ENCODE measurements at places on chromosomes 1 and 21.

GRCh38 chr1:234474375-234474774 lies 4.6 kb downstream of the TARBP1 start:
- DNase-seq = no peak

DNA sequence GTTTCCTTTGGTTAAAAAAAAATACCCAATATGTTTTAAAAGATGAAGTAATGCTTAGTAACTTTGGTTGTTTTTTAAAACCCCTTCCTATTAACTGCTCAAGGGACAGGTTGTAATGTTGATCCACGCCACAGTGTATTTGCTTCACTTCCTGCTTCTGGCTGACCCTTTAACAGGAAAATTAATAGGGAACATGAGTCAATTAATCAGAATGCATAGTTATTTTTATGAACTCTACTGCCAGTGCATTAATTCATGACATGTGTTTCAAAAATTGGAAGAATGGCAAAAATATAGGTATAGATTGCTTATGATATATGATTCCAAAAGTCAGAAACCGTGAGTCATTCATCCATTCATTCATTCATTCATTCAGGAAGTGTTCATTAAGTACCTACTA lies 204.8 kb downstream of the SETD4 start:
- no peak for DNase-seq

DNA sequence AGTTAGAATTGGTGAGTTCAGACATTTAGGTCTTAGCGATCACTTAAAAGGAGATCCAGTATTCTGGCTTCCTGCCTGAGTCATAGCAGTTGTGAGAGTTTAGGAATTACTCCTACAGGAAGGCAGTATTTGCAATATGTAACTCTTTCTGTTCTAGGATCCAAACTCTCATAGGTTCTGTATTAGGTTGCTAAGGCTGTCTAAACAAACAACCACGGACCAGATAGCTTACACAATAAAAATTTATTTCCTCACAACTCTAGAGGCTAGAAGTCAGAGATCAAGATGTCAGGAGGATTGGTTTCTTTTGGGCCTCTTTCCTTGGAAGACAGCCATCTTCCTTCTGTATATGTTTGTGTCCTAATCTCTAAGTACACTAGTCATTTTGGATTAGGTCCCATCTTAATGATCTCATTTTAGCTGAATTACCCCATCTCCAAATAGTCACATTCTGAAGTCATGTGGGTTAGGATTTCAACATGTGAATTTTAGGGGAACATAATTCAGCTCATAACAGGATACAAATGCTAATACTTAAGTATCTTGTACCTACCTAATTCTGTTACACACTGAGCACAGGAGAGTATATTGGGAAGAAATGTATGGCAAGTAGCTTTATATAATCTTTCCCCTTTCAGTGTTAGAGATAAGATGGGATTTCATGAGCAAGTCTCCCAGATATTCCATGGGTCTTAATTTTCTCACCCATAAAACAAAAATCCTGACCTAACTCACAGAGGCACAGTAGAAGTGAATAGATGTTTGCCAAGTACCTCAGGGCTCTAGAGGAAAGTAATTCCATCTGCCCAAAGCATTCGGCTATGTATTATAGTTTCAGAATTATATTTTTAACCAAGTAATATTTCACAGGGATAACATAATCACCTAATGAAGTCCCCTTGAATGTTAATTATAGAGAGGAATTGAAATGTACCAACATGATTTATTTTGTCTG lies 144.4 kb downstream of the PTBP2 start:
- no peak for DNase-seq

- no peak for DNase-seq
These were observed 99.3 kb upstream of the ESRRG start for GRCh38 chr1:216822480-216822879.

DNA sequence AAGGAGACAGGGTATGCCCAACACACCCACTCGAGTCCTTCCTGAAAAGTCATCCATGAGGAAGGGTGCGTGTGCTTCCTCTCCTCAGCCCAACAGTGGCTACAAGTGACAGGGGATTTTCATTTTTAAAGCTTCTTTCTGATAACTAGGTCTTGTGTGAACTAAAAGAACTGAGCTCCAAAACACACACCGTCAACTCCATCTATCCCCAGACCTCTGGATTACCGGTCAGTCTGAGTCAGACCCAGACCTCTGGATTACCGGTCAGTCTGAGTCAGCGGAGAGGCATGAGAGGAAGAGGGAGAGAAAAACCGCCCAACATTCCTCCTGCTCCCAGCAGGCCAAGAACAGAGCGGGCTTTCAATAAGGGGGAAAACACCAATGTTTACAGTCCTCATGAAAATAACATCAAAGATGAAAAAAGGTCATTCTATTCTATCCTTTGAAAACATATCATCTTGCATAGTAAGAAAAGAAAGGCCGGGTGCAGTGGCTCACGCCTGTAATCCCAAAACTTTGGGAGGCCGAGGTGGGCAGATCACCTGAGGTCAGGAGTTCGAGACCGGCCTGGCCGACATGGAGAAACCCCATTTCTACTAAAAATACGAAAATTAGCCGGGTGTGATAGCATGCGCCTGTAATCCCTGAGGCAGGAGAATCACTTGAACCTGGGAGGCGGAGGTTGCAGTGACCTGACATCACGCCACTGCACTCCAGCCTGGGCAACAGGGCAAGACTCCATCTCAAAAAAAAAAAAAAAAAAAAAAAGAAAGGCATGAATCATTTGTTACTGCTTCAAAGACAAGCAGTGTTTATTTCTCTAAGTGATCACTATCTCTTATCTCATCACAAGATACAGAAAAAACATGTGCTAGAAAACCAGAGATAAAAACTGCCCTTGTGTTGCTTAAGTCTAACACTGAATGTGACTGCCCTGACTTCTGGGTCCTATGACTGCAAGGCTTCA lies 3.4 kb downstream of the PTTG1IP start:
- no peak for DNase-seq

DNA sequence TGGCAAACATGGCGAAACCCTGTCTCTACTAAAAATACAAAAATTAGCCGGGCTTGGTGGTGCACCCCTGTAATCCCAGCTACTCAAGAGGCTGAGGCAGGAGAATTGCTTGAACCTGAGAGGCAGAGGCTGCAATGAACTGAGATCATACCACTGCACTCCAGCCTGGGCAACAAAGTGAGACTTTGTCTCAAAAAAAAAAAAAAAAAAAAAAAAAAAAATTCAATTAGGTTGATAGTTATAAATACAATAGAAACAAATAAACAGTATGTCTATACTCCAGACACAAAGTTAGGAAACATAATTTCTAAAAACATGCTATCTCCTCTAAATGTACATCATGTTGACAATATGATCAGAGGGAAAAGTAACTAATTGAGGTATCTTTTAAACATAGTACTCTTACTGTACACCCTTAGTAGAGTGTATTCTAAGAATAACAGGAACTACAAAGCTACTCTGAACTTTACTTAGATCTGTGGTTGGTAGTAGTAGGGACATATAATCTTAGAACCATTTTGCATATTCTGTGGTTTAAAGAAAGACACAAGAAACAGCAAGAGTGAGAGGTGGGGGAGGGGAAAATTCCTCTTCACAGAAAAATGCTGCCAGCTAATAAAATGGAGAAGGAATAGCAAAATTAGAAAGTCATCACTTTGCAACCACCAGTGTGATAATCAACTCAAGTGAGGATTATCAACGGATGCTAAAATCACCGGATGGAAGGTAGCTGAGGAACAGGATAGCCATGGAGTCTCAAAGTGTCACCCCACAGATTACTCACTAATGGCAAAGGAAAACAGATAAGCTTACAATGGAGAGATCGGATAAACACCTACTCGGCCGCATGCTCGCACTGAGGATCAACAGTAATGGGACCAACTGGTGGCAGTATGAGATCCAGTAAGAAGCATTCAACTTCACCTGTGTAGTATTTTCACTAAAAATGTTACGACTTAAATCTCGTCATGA lies 35.0 kb downstream of the MTOR start:
- no peak for DNase-seq

DNA sequence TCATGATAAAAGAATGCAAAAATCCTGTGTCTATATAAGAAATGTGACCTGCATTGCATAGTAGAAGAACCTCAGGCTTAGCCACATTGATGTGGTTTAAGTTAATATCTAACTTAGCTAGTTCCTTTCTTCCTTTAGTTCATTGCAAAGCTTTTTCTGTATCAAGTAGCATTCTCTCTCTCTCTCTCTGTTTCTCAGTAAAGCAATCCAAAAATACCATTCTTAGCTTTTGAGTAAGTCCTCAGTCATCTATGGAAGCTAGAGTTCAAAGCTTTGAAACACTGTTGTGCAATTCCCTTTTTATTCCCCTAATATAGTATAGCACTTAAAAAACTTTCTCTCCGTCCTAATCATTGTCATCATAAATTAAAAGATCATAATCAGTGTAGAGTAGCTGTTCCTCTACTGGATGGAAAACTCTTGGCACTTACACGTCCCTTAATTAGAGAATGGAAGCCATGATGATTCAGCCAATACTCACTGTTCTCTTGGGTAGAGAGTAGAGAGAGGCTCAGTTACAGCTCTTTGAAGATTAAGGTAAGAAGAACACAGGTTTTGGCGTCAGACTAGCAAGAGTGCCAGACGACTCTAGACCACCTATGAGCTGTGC lies 350.3 kb upstream of the LYPLAL1 start:
- no peak for DNase-seq

GRCh38 chr1:65092691-65093090 lies 55.3 kb upstream of the AK4 start:
- DNase-seq = no peak

- DNase-seq = no peak
These were observed 95.2 kb upstream of the C1orf174 start for GRCh38 chr1:3995141-3995780.

DNA sequence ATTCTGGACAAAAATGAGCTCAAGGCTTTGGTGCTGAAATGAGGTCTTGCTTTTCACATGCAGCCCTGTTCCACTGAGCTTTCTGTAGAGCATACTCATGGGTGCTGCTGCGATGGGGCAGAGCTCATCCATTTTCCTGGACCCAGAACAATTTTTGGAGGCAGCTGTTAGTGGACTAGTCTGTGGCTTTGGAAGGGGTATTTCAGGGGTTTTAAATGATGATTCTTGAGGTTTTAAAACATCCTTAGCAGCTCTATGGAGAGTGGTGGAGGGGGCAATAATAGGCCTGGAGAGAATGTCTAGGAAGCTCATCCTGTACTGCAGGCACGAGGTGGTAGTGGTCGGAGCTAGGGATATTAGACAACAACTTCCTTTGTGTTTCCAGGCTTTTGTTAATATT lies 16.5 kb downstream of the NOS1AP start:
- no peak for DNase-seq

- DNase-seq = no peak
These were observed 97.5 kb downstream of the SEC16B start for GRCh38 chr1:177872308-177872900.

- no peak for DNase-seq
These were observed 1.3 kb upstream of the PDE4B start for GRCh38 chr1:65791396-65791795.

DNA sequence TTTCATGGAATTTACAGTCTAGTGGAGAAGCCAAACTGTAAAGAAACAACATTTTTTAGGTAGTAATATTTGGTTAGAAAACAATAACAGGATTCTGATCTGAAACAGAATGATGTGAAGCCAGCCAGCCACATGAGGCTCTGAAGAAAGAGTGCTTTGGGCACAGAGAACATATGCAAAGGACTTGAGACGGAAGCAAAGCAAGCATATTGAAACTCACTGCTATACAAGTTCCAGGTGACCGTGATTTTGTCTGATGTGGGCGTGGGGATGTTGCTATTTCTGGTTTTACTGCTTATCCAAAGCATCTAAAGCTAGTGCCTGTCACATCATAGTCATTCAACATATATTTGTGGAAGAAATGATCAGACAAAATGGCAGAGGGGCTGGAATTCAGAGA lies 14.7 kb downstream of the CRP start:
- no peak for DNase-seq

DNA sequence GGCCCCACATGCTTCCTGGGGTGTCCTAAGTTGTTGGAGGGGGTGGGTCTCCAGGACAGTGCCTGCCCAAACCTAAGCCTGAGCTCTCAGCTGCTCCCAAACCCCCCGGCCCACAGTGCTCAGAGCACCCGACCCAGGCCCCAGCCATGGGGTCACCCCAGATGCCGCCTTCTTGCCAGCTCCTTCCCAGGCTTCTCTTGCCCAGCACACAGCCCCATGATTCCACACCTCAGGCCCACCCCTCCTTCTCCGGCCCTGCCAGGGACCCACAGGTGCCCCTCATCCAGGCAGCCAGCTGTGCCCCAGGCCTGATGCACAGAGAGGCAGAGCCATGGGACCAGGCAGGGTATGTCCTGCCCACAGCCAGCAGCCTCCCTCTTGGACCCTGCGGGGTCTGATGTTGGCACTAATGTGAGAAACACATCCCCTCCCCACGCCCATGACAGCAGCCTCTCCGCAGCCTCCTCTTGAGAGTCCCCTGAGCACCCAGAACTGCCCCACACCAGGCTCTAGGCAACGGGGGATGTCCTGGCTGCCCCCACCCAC lies 4.9 kb downstream of the WNT9A start:
- no peak for DNase-seq

DNA sequence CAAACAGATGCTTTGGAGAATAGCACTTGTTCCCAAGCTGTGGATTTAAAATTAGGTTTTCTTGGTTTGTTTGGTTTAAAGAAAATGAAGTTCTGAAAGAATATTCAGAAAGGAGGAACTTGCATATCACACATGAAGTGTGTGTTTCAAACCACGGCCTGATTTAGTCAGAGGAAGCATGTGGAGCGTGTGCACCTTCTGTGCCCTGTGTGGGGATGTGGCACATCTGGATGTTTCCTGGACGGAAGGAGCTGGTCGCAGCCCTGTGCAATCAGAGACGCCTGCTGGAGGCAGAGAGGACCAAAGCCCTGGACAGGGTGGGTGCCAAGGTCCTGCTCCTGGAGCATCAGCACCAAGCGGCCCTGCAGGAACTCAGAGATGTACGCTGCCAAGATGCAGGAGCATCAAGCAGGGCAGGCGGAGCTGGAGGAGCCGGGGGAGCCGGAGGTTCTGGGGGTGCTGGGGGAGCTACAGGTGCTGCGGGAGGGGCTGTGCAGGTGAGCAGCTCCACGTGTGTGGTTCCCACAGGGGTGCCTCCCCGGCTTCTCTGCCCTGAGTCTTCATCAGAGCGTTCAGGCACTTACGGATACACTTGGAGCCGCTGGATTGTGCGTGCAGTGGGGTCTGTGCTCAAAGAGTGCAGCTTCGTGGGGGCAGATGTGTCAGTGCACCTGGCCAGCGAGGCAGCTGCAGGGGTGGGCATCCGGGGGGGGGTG lies 45.7 kb downstream of the PCNT start:
- DNase-seq = no peak

DNA sequence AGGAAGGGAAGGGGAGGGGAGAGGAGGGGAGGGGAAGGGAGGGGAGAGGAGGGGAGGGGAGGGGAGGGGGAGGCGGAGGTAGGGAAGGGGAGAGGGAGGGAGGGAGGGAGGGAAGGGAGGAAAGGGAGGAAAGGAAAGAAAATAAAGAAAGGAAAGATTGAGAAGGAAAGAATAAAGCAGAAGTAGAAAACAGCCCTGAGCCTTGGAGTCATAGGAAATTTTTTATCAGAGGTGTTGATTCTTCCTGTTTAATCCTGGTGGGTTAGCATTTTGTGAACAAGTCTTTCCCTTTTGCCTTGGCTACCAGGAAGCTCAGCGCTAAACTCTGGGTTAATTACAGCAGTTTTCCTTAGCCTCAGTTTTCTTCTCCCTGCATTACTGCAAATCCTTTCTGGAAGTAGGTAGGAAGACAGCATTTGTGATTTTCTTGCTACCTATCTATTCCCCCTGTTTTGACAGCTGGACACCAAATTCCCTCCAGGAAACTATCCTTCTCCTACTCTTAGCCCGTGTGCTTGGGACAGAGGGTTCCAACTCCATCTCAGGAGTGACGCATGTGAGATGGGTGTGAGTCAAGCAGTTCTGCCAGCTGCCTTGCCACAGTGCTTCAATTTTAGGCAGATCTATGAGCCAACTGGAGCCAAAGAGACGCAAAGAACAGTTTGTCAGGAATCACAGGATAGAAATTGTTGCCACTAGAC lies 26.9 kb downstream of the TOMM20 start:
- no peak for DNase-seq

Measured in amygdala (tissue), 56 donors.